ENCODE measurements at places on chromosomes 6 and 20.

- no peak for DNase-seq
Observed at GRCh38 chr6:40695114-40695513, 108.0 kb upstream of the LRFN2 start.

DNA sequence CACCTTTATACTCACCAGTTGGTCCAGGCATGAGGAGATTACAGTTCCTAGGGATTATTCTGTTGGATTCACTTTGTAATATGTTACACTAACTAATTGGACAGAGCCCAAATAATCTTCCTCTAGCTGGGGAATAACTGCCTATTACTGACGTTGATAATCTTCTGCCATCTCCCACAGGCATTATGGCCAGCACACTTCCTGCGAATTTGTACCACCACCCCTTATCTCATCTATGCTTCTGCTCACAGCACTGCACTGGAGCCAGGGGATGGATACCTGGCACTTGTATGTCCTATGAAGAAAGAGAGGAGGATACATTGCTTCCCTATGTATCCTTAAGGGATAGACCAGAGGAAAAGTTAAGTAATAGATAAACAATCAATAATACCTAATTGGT, 494.8 kb upstream of the MAN1A1 start:
- DNase-seq: no peak

- DNase-seq: no peak
Observed at GRCh38 chr6:125481056-125481455, 179.3 kb upstream of the HDDC2 start.

DNA sequence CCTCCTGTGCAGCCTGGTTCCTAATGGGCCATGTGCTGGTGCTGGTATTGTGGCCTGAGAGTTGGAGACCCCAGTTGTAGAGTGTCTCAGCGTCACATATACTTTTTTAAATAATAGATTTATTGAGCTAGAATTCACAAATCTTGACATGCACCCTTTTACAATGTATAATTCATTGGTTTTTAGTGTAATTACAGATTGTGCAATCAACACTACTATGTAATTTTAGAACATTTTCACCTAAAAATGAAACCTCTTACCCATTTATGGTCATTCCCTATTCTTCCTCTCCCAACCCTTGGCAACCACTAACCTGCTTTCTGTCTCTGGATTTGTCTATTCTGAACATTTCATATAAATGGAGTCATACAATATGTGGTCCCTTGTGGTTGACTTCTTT, 10.6 kb downstream of the PRIM2 start:
- no peak for DNase-seq

- DNase-seq: no peak
Observed at GRCh38 chr20:3195590-3196237, 8.8 kb downstream of the DDRGK1 start.

DNA sequence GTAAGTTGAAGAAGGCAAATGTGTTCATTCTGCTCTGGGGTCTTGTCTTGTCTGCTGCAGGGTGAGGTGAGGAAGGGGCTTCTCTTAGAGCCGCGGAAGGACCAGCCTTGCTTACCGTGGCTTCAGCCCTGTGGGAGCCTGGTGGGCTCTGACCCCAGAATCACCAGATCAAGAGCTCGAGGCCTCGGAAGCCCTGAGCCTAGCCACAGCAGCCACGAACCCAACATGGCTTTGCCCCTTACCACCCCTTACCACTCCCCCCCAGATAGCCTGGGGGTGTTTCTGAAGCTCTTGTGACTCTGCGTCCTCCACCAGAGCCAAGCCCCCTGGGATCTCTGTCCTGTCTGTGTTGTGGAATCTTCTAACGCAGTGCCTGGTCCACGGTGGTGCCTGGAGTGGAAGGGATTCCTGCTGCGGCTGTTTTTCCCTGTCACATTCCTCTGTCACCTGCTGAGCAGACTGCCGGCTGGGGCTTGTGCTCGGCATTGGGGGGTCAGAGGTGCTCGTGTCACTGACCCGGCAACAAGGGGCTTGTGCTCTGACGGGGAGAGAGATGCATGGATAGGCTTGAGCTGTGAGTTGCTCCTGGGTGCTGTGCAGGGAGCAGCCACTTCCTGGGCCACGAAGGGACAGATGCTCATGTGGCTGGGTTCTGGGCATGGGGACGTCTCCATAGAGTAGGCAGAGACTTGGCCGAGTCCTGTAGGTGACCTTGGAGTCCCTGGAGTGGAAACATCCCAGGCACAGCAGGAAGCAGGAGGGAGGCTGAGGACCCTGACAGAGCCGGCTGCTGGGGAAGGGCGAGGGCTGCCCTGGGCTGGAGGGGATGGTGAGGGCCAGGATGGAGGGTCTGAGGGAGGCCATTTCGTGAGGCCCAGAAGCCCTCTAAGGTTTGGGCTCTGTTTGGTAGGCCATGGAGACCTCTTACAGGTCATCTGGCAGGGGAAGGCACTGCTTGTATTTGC, 316.0 kb downstream of the QKI start:
- no peak for DNase-seq

- DNase-seq: no peak
Observed at GRCh38 chr6:163708466-163708865, 293.9 kb downstream of the QKI start.

DNA sequence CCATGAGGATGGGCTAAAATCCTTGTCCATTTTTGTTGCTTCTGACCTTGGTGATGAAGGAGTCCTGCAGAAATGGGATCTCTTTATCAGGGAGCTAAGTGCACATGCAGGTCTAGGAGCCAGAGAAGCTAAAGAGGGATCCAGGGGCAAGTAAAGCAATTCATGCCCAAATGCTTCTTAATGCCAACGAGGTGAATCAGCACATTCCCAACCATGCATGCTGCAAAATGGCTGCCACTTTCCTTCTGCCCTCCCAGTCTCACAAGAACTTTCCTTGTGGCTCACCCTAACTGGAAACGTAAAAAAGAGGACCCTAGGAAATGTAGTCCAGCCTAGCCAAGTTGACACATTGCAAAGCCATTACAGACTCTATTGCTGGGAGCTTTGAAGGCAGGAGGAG, 298.4 kb downstream of the MAFB start:
- no peak for DNase-seq

DNA sequence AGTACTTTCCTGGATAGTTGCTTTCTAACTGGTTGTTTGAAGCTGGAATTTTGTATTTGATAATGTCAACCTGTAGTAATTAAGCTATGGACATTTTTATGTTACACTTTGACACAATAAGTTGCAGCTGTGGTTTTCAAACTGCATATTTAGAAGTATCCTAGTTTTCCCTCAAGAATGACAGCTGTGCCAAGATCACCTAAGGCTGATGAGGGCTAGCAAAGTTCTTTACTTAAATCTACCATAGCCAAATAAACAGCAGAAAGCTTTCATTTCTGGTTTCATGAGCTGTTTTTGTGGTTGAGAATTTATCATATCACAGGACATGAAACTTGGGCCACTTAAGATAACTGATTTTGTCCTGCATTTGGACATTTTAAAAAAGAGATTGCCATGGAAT, 30.6 kb downstream of the FAM229B start:
- DNase-seq: no peak

GRCh38 chr20:5719861-5720403, 30.3 kb upstream of the SHLD1 start:
- DNase-seq: no peak

DNA sequence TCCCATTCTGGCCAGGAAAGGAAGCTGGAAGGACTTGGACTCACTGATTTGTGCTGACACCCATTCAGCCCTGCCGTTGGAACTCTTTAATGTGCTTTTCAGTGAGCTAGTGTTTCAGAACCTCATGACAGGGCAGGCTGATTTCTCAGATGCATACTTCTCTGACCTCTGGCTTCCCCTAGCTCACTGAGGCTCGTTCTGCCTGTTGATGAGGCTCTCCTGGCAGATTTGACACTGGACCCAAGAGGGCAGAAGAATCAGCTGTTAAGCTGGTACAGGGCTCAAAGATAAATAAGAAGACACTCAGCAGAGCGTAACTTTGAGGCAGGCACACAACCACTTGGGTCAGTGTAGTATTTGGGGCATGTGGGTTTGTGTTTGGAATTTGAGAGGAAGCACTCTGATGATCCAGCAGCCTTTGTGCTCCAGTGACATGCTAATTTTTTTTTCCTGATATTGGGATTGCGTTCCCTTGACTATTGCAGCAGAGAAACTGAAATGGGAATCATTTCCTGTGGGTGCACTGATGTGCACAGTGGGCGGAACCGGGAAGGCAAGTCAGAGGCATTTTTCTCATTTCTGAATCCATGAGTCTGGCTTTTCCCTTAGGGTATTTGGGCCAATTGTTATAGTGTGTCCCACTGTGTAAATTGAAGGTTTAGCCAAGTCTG, 80.2 kb downstream of the CARMIL1 start:
- no peak for DNase-seq

- DNase-seq: peak; percentile 33
Observed at GRCh38 chr20:330233-331149, 5.1 kb downstream of the SOX12 start.

DNA sequence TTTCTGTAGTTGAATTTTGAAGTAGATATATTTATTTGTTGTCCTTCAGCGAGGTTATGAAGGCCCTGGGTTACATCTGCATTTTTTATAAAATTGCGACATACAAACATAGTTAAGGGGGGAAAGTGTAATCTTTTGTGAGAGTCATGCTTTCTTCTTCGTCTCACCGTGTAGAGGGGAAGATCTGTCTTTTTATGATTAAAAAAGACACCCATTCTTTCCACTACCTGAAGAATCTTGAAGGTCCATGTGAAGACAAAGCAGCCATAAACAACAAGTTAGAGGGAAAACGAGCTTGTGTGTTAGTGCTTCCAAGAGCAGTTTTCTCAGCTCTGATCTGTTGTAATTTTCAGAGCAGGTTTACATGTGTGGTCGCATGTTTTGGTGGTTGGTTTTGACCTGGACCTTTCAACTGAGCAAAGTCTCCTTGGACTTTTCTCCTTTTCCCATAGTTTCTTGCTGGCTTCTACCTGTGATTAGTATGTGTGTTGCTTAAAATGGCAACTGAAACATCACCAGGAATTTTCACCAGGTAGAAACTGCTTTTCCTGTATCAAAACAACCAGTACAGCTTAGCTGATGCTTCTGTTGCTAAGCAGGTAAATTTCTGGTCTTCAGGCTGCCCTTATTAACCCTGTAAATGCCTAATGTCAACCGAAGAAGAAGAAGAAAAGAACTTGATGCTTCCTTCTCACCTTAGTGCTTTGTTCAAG, 37.3 kb downstream of the RREB1 start:
- no peak for DNase-seq

- DNase-seq: no peak
Observed at GRCh38 chr6:11364971-11365397, 132.5 kb upstream of the NEDD9 start.

DNA sequence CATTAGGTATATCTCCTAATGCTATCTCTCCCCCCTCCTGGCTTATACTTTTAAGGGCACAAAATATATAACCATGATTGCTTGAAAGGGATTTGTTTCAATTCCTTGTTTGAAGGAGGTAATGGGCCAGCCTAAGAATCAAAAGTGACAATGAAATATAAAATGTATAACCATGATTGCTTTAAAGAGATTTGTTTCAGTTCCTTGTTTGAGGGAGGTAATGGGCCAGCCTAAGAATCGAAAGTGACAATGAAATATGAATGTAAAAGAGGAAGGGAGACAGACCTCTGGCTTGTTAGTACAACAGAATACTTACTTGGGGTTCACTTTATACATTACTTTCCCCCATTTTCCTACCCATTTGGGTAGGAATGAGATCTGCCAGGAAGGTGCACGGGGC, 55.5 kb downstream of the FOXC1 start:
- DNase-seq: no peak

GRCh38 chr20:53631909-53632662, 38.4 kb upstream of the ZNF217 start:
- no peak for DNase-seq

DNA sequence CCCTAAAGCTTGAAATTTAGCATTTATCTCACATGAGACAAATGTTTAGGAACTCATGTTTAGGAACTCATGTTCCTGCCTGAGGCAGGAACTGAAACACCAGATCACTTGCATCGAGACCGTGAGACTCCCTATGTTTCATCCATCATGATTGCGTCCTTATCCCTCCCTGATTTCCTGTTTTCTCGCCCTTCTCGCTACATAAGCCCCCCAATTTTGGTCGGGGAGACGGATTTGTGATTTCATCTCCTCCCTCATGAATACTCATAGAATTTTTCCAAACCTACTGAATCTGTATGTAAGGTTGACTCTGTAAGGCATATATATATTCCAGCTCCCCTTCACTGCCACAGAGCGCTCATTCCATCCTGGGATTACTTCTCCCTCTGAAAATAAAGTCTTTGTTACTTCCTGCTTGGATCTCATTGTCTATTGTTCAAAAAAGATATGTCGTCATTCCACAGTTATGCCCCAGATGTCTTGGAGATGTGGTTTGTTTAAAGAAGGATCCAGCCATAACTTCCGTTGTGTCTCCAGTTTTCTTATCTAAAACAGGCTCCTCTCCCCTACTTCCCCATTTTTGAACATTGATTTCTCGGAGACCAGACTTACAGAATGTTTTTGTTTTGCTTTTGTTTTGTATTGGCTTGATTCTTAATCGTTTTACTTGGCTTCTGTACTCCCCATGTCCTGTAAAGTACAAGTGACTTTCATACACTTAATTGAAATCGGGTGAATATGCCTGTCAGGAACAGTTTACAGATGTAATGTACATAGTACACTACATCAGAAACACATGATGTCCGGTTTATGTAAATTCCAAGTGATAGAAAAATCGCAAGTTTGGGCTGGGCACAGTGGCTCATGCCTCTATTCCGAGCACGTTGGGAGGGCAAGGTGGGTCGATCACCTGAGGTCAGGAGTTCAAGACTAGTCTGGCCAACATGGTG, 118.7 kb downstream of the HFE start:
- DNase-seq: no peak

GRCh38 chr6:51360287-51360686, 541.6 kb downstream of the TFAP2B start:
- no peak for DNase-seq

- no peak for DNase-seq
Observed at GRCh38 chr20:38859070-38859690, 53.7 kb downstream of the PPP1R16B start.

DNA sequence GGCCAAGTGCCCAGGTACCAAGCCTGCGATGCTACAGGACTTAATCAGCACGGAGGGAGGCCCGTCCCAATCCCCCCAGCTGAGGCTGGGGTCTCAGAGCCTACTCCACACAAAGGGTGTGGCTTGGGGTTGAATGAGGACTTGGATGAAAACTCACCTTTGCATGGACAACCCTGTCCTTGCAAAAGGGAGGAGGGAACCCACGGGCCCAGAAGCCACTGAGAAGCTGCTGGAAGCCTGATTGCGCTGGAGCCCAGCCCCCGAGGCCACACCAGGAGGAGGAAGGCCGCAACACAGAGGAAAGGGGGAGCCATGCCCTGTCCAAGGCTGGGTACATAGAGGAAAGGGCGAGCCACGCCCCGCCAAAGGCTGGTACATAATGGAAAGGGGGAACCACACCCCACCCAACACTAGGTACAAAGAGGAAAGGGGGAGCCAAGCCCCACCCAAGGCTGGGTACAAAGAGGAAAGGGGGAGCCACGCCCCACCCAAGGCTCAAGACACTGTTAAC, 158.8 kb downstream of the DLL1 start:
- DNase-seq: no peak

GRCh38 chr20:41119614-41120561, 17.5 kb upstream of the PLCG1 start:
- DNase-seq: no peak

GRCh38 chr20:41044409-41045062, 15.9 kb downstream of the TOP1 start:
- no peak for DNase-seq

Measured in progenitor cell of endocrine pancreas (in vitro differentiated cells).